ENCODE measurements at places on chromosomes 2 and 18.
A peak's percentile ranks its signal among the peaks of the same experiment; 100 is the strongest.

DNA sequence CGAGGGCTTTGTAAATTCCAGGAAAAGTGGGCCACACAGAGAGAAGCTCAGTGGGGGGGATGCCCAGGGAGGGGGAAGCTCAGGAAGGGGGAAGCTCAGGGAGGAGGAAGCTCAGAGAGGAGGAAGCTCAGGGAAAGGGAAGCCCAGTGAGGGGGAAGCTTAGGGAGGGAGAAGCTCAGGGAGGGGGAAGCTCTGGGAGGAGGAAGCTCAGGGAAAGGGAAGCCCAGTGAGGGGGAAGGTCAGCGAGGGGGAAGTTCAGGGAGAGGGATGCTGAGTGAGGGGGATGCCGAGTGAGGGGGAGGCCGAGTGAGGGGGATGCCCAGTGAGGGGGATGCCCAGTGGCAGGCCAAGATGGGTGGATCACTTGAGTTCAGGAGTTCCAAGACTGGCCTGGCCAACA is 821 bp upstream of the CHRNG start:
- DNase-seq, result no peak

DNA sequence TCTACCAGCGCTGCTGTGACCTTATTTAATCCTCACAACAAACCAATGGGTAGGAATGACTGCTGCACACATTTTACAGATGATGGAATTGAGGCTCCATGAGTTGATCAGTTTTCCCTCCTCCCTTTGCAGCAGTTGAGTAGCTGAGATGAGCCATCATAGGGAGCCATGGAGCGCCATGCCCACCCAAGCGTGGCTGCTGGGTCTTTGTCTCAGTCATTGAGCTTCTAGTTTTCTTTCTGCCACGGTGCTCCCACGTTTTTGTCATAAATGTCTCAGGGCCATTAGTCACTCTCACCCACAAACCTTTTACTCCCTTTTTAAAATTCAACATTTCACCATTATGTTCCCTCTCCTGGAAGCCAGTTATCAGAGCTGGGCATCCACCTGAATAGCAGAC is 45.8 kb downstream of the TMEM17 start:
- DNase-seq, result no peak

- DNase-seq, result no peak
Observed at GRCh38 chr18:77344786-77345500, 95.3 kb downstream of the GALR1 start.

- no peak for DNase-seq
Observed at GRCh38 chr2:45353879-45354278, 257.2 kb downstream of the SRBD1 start.

- peak; percentile 76 for DNase-seq
Observed at GRCh38 chr18:21191596-21192307, 50.3 kb upstream of the GREB1L start.

DNA sequence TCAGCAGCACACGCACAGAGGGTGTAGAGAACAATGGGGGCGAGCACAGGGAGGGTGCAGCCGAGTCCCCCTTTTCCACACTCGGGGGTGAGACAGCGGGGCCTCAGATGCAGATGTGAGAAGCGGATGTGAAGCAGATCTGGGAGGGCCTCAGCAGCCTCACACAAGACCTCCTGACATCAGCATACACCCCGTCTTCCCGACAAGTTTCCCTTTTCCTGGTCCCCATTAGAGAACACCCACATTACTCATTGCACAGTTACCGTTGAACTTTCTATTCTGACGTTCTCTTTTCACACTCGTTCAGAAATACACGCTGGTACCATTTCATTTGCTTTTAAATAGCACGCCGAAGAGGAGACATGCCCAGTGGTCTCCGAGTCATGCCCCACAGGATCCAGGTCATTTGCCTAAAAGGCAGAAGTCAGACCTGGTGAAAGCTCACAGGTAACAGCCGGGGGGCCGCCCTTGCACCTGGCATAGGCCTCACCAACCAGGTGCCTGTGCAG is 129.5 kb upstream of the ID2 start:
- DNase-seq, result peak; percentile 56

- DNase-seq, result no peak
Observed at GRCh38 chr2:96916156-96916630, 46.3 kb upstream of the SEMA4C start.

DNA sequence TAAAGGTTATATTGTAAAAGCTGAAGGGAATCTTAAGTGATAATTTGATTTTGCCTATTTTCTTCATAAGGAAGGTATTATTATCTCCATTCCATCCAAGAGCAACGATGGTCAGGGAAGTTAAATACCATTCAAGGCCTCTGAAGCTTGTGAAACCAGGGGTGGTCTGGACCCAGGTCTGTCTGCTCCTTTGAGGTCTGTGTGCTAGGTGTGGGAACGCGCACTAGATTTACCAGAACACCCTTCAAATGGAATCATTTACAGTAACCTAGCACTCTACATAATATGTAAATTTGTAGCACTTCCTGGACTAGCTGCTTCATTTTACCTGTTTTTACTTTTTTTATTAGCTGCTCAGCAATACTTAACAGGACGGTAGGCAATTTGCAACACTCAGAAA is 6.4 kb upstream of the TRIB2 start:
- no peak for DNase-seq

GRCh38 chr2:67277450-67277849 is 119.7 kb upstream of the ETAA1 start:
- no peak for DNase-seq

DNA sequence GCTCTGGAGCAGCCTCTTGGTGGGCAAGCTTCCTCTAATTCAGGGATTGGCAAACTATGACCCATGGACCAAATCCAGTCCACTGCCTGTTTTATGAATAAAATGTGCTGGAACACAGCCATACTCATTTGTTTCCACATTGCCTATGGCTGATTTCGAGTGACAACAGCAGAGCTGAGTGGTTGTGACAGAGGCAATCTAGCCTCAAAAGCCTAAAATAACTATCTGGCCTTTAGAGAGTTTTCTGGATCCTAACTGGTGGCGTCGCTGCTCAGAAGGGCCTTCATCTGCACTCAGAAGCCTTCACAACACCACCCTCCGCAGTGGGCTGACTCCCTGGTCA is 147.1 kb downstream of the CCBE1 start:
- DNase-seq, result no peak

- DNase-seq, result no peak
Observed at GRCh38 chr2:239959059-239959971, 65.8 kb downstream of the NDUFA10 start.

DNA sequence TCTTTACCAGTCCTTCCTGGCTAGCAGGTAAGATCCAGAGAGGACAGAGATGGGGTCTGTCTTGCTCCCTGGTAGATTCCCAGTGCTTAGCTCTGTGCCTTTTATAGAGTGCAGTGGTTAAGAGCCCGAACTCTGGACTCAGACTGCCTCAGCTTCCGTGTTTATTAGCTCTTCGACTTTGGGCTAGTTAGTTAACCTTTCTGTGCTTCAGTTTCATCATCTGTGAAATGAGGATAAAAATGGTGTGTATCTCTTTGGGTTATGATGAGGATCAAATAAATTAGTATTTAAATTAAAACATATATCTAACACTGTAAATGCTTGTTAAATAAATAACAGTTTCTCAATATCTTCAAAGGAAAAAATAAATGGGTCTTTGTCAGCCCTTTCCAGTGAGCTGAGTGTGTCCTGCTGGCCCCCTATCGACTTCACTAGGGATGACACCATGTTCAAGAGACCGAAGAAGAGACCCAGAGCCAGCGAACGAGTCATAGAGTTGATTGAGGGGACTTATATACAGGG is 38.2 kb downstream of the CERS6 start:
- no peak for DNase-seq

GRCh38 chr18:44651478-44651877 is 29.2 kb upstream of the SETBP1 start:
- DNase-seq, result no peak

DNA sequence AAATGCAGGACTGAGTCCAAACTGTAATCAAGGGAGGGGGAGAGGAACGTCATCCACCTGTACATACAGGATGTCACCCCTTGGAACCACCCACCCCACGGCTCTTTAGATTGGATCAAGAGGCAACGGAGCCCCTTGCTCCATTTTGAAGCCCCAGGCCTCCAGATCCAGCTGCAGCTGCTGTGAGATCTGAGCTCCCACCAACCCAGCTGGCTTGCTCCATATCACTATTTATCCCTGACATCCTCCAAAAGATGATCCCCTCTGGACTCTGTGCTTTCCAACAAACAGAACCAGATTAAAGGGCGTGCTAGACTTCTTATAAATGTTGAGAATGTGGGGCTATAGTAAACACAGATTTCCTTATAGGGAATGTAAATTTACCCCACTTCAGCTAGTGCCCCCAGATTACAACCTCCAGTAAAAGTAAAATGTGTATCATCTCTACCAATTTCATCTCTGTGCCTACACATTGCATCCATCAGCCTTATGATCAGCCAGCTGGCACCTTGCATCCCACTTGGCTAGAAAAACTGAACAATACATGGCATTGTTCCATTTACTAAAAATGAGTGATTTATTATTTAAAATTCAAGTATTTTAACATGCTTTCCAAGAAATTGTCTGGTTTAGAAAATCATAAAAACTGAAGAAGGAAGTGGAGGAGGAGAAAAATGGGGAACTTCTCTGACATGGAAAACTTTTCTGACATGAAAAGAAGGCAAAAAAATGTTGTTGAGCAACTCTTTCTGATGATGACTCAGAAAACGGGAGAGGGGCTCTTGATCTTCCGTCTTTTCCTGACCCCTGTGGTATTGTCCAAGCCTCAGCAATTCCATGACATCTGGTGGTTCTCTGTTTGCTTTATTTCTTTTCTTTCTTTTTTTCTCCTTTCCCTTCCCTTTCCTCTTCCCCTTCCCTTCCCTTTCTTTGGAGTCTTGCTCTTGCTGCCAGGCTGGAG is 262.6 kb upstream of the THUMPD2 start:
- DNase-seq, result no peak

- DNase-seq, result no peak
Observed at GRCh38 chr2:171279983-171280790, 119.5 kb upstream of the TLK1 start.

- DNase-seq, result peak; percentile 49
Observed at GRCh38 chr2:239720361-239721360, 304.5 kb downstream of the NDUFA10 start.

DNA sequence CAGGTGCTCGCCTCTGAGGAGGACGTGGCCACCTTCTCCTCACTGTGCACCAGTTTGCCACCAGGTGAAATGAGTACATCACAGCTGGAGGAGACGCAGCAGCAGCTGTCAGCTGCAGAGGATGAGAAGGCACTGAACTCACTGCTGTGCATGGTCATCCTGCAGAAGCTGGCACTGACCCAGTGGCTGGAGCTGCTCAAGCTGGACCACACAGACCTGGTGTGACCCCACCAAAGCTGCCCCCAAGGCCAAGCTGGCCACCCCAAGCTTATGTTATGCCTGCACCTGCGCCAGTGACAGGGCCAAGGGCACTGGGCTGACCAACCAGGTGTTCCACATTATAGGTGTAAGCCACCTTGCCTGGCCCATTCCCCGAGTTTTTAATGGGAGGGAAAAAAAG is 19.3 kb downstream of the CLK1 start:
- no peak for DNase-seq

GRCh38 chr18:72871091-72871490 is 3.3 kb upstream of the NETO1 start:
- DNase-seq, result no peak

GRCh38 chr18:5414546-5414945 is 119.0 kb upstream of the ZBTB14 start:
- no peak for DNase-seq

- DNase-seq, result no peak
Observed at GRCh38 chr2:64852771-64853241, 136.4 kb upstream of the SLC1A4 start.

GRCh38 chr18:3397031-3397750 is 52.8 kb upstream of the TGIF1 start:
- no peak for DNase-seq

GRCh38 chr2:41912337-41912736 is 135.5 kb upstream of the PKDCC start:
- peak; percentile 59 for DNase-seq

DNA sequence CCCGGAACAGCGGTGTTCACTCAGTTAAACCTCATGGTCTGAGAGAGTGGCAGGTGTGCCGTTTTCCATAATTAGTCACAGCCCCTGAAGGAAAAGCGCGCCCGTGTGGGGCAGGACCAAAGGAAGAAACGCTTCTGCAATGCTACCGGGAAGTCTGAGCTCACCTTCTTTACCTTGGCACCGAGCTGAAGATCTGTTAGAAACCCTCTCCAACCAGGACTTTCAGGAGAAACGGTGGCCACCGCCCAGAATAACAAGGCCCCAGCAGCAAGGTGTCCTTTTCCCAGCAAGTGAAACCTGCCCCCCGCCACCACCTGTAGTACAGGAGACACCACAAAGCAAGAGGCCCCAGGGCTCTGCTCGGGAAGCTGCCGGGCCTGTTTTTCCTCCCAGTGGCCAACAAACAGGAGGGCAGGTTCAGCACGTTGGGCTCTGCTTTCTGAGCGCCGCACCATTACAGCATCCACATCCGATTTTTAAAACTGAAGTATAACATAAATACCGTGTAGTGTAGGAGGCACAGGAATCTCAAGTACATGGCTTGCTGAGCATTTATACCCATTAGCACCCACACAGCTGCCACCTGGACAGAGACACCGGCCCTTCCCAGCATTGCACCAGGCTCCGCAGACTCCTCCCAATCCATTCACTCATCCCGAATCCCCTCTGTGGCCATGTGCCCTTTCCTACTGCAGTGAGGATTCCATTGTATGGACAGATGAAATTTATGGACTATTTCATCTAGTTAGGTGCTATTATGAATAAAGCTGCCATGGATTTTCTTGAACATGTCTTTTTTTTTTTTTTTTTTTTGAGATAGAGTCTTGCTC is 121.8 kb upstream of the RIOK3 start:
- DNase-seq, result no peak

- no peak for DNase-seq
Observed at GRCh38 chr2:225164401-225165050, 122.3 kb upstream of the DOCK10 start.
